ENCODE measurements at places on chromosomes 5 and 9.

- no peak for DNase-seq
Observed at GRCh38 chr5:40672425-40672824, 7.3 kb upstream of the PTGER4 start.

DNA sequence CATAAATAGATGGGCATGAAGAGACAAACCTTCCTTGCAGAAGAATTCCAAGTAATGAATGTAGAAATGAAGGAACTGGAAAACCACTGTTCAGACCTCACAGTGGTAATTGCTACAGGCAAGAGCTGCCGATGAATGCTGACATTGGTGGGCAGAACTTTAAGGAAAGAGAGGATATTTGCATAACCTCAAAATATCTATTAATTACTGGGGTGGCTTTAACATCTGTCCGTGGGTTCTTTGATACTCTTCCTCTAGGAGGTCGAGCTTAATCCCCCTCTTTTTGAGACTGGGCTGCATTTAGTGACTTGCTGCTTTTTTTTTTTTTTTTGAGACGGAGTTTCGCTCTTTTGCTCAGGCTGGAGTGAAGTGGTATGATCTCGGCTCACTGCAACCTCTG is 34.7 kb downstream of the LAMC3 start:
- DNase-seq, result no peak

GRCh38 chr9:16652582-16652981 is 217.9 kb downstream of the BNC2 start:
- no peak for DNase-seq

- DNase-seq, result no peak
Observed at GRCh38 chr5:39264528-39264927, 45.2 kb upstream of the FYB1 start.

- no peak for DNase-seq
Observed at GRCh38 chr5:123263859-123264258, 159.3 kb downstream of the CEP120 start.

GRCh38 chr5:129661366-129662035 is 86.4 kb upstream of the MINAR2 start:
- no peak for DNase-seq

- no peak for DNase-seq
Observed at GRCh38 chr9:123291736-123292135, 23.4 kb upstream of the STRBP start.

DNA sequence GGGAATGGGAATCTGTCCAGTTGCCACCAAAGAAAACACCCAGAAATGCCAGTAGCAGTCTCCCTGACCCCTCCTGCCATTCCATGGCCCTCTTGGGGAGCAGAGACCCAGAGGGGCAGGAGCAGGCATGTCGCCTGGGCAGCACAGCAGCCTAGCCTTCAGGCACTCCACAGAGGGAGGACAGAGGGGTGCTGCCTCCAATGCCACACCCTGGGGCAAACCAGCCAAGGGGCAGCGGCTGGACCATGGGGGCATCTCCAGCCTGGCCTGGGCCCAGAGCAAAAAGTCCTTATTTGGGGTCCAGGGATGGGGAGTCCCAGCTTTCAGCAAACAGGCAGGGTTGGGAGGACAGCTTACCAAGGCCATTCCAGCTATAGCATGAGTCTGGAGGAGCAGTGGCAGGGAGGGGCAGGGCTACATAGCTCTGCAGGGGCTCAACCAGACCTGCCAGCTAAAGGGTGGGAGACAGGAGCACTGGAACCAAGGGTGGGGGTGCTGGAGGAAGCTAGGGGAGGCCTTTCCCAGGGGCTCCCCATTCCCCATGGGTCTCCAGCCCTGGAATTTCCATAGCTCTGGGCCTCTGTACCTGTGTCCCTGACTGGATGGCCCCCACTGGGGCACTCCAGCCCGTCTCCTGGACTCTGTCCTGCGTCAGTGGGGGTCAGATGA is 6.7 kb downstream of the BRD3 start:
- no peak for DNase-seq

DNA sequence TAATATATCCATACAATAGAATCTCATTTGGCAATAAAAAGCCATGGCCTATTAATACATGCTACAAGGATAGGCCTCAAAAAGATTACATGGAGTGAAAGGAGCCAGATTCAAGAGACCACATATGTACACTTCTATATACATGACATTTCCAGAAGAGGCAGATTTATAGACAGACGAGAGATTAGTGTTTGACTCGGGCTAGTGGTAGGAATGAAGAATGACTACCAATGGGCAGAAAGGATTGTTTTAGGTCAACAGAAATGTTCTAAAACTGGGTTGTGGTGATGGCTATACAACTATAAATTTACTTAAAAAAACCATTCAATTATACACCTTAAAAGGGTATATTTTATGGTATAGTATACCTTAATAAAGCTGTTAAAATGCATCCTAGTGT is 41.9 kb downstream of the SETX start:
- no peak for DNase-seq

DNA sequence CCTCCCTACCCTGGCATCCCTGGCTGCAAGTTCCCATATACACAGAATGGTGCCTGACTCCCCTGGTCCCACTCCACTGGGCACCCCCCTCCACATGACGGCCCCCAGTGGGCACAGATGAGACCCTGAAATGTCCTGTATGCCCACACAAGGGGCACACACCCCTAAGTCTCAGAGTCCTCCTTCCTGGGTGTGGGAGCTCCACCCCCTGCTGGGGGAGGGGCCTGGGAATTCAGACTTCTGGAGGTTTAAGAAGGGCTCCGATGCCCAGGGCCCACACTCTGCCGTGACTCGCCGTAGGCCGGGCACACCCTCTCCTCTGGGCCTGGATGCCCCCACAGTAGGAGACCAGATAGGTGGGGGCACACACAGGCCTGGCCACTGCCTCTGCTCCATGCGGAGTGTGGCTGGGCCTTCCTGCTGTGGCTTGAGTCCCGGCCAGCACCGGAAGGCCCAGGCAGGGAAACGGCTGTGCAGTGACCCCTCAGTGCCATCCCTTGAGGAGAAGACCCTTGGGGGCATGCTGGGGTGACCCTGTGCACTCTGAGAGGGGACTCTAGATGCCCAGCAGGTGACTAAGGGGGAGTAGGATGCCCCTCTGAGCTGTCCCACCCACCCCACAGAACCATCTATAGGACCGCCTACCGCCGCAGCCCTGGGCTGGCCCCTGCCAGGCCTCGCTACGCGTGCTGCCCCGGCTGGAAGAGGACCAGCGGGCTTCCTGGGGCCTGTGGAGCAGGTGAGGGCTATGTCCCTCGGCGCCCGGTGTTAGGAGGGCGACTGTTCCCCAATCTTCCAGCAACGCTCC is 6.5 kb downstream of the EGFL7 start:
- no peak for DNase-seq

DNA sequence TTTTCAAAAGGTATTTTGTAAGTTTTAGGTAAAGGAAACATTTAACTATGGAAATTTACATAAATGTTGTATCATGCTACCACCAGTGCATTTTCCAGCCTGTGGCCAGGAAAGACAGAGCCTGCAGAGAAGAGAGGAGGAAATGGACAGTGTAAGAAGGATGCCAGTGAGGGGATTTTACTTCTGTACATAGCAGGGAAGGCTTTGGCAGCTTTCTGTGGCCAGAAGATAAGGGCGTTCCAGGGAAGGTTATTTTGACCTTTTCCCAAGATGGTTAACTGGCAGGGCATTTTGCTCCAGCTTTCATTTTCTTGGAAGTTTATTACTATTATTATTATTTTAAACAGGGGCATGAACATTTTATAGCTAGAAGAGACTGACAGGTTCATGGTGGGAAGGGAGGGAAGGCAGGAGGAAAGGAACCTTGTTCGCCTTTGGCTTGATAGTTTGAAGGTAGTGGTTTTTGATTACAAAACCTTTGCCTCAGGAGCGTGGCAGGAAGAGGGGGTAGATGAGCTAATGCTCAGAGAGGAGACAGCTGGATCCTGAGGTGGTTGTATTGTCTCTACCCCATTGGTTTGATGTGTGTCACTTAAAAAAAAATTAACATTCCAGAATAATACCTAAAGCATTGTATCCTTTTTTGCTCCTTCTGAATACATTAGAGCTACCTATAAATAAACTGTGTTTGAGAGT is 4.1 kb downstream of the ISOC1 start:
- DNase-seq, result no peak

DNA sequence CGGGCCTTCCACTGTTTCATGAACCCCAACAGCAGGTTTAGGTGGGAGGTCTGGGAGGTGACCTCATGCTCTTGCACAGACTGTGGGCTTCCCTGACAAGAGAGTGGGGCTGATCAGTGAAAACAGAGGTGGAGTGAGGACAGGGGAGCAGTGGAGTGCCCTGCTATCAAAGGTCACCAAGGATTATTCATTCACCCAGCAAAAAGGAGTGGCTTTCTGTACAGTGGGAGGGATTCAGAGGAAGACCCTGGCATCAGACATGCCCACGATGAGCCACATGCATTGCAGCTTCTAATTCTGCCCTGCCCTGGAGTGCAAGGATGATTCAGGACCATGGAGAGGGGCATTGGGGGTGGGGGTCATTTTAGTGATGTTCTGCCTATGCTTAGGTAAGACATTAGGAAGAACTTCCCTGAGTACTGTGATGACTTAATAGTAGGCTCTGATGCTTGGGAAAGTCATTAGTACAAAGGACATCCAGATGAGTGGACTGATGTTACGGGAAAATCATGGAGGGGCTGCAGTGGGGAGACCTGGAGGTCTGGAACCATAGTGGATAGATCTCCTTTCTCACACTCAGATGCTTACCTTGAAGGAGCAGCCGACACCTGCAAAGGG is 12.8 kb downstream of the TRAF1 start:
- no peak for DNase-seq

DNA sequence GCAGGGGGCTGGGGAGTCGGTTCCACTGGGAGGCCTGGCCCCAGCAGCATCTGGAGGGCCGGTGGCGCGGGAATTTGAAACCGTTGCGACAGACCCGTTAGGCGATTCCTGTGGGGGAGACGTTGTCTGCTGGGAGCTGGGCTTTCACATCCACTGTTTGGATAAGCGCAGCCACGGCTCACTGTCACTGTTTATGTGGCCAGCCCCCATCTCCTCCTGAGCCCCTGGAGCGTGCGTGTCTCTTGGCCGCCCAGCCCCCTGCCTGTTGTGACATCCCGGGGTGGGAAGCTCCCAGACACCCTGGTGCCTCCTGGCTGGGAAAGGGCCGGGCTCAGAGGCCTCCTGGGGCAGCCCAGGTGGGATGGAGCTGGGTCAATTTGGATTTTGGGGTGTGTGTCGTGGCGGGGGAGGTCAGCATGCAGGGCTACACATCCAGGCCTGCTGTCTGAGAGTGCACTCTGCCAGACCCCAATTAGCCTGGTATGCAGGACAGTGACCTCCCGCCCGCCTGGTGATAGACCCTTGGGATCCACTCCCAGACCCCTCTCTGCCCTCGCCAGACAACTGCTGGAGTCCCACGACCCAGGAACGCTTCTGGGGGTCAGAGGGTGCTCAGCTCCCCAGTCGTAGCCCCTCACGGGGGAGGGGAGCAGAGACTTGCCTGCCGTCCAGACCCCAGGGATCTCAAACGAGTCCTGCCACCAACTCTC is 62.0 kb upstream of the RNU6ATAC start:
- DNase-seq, result no peak

- DNase-seq, result peak; percentile 93
Observed at GRCh38 chr9:37486616-37487548, 1.1 kb downstream of the POLR1E start.

- DNase-seq, result no peak
Observed at GRCh38 chr5:113474100-113474728, 14.0 kb downstream of the MCC start.

DNA sequence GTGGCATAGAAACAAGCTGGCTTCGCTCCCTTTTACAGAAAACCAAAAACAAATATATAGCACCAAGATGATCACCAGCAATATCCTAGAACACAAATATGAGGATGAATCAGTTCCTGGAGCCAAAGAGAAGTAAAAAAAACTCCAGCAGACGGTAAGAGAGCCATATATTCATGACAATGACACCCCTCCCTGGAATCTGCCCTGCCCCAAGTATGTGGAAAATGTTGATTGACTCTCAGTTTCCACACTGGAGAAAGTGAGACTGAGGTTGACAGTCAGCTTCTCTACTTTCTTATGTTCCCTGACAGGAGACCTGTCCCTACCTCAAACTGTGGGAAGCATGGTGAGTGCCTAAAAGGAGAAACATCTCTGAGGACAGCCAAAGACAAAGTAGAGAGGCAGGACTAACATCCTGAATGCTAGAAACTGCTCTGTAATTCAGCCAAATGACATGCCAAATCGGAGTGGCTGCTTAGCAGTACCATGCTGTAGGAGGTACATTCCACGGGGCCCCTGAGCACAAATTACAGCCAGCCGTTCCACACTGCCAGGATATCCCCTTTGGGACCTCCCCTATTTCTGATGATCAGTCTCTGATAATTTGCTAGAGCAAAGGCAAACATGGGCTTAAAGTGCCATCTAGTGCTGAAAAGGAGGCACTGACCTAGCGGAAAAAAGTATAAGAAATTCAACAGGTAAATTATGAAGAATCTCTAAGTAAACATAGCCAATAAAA is 424.0 kb upstream of the RGMB start:
- DNase-seq, result peak; percentile 69

DNA sequence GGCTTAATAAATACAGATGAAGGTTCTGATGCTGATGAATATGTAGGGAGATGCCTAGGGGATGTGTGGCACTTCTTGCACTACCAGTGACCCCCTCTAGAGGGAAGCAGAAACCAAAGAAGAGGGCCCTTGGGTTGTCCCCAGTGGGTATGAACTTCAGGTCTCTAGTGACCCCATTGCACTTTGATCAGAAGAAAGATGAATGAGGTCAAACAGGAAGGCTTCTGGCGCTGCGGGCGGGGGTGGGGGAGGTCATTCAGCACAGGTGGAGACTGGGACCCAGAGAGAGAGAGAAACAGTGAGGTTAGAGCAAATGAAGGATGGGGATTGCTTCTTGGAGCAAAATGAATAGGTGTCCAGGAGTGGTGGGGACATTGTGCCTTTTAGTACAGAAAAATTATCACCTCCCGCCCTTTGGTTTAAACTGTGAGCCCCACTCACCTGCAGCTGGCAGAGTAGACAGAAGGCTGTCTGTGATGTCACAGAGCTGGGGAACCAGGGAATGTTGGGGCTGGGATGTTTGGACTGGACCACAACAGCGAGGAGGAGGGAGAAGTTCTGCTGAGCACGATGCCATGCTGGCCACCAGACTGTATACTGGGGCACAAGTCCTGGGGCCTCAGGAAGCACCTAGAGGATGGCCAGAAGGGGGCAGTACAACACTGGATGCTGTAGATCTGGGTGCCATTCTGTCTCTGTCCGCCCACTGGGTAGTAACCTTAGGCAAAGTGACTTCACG is at the start of gene TEX48:
Gene TEX48 (minus strand): TSS at position 599 of the 739 bp plus-strand sequence. CDS start 10,469 bp downstream, outside the sequence.
- DNase-seq, result peak; percentile 64

- no peak for DNase-seq
Observed at GRCh38 chr5:139686706-139687441, 38.7 kb downstream of the CXXC5 start.

DNA sequence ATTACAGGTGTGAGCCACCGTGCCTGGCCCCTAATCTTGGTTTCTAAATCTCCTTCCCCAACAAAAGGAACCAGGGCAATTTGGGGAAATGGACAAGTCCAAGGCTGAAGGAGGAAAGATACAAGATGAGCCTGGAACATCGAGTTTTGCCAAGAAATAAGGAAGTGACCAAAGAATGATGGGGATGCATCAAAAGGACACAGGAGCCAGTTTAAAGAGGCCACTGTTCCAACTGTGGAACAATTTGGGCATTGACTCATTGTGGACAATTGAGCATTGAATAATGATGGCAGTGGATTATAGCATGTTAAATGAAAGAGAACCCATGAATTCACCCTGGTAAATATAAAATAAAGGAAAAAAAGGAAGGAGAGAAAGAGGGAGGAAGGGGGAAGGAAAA is 47.5 kb downstream of the DUSP1 start:
- DNase-seq, result no peak

- DNase-seq, result no peak
Observed at GRCh38 chr5:78905084-78905938, 79.8 kb downstream of the ARSB start.

- DNase-seq, result no peak
Observed at GRCh38 chr9:113746486-113746885, 129.6 kb upstream of the ZNF618 start.

- no peak for DNase-seq
Observed at GRCh38 chr5:172005708-172006320, 624 bp downstream of the FBXW11 start.

All from GM04504 (cell line).